SW 1271 (cell line): ENCODE measurements at places on chromosomes 6 and 20.

GRCh38 chr6:41306187-41306854, 19.8 kb upstream of the TREM1 start:
- DNase-seq = no peak

GRCh38 chr20:37841389-37841788, 61.5 kb upstream of the VSTM2L start:
- DNase-seq = no peak

GRCh38 chr6:140915103-140915502, 1217.6 kb upstream of the GJE1 start:
- DNase-seq = no peak

DNA sequence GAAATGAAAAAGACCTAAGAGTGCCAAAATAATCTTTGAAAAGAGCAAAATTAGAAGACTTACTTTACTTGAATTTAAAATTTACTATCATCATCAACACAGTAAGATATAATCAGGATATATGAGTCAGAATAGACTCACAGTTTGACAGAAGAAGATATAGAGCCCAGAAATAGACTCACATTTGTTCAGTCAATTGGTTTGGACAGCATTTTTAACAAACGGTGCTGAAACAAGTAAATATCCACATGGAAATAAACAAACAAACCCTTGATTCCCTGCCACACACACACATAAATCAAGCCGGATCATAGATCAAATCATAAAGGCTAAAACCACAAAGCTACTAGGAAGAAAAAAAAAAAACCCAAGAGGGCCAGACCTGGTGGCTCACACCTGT, 291.1 kb downstream of the ADGRG6 start:
- DNase-seq = no peak

GRCh38 chr6:54878718-54879117, 32.1 kb downstream of the FAM83B start:
- no peak for DNase-seq

DNA sequence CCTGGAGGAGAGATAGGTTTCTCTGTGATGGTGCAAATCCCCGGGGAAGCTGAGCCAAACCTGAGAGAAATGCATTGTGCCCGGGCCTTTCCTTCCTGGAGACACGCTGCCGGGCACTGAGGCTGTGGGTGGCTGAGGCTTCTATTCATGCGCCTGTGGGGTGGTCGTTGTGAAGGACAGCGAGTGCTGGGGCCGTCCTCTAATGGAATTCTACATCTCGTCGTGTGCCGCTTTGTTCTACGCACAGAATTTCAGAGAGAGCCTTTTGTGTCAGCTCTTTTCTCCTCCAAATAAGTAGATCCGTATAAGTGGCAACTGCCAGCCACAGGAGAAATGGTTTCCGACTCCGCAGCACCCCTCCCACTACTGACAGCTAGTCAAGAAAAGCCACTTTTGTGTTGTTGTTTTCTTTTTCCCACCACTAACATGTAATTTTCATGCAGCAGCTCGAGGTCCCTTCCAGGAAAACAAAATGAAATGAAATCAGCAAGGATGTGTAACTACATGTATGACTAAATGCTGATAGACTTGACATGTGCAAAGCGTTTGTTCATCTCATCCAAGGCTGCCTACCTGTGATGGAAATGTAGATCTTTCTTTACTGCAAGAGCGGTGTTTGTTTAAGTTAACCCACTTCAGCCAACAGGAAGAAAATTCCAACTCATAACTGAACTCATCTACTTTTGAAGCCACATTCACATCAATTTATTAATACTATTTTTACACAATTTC, 26.4 kb upstream of the PXDC1 start:
- DNase-seq = no peak

DNA sequence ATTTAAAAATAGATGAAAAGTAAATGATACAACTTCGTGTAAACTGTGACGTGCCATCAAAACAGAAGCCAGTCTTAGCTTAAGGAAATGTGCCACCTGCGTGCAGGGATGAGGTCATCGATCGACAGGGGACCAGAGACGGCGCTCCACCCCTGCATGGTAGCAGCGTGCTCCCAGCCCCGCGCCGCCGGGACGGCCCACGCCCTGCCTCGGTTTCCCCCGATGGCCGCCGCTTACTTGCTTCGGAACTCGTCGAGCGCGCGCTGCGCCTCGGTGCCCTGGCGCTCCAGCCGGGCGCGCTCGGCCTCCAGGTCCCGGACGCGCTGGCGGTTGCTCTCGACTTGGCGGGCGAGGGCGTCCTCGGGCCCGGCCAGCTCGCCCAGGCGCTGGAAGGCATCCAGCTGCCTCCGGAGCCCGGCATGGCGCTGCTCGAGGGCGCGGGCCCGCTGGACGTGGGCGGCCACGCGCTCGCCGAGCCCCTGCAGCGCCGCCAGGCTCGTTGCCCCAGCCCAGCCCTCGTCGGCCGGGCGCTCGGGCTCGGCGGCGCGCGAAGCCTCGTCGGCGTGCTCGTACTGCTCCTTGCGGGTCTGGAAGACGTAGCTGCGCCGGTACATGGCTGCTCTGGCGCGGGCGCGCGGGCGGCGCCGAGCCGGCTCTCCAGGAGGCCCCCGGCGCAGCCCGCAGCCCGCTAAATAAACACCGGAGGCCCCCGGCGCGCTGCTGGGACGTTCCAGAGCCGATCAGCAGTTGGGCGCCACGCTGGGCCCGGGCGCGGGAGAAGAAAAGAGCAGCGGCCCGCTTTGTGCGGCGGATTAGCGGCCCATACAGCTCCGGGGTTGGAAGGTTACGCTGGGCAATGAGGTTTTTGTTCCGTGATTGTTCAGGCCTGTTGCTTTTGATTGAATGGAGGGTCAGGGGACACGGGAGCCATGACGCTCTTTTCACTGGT, at the start of gene BFSP1:
Gene BFSP1, minus strand, starts transcription at position 664 of the 949 bp plus-strand sequence. Its CDS starts 50 bp downstream, at position 614.
- peak; percentile 57 for DNase-seq

- DNase-seq = no peak
Observed at GRCh38 chr6:14174996-14175395, 57.4 kb downstream of the CD83 start.

GRCh38 chr6:122747573-122747972, 31.9 kb upstream of the FABP7 start:
- no peak for DNase-seq

DNA sequence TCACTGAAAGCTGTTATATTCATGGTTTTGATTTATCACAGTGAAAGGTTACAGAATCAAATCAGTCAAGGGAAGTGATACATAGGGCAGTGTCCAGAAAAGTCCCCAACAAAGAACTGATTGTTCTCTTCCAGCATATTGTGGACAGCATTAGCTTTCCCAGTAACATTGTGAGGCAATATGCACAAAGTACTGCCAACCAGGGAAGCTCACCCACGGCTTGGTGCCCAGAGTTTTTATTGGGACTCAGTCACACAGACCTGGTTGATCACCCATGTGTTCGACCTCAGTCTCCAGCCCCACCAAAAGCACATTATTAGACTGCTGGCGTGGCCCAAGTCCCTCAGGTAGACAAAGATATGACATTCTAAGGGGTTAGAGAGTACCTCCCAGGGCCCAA, 76.0 kb downstream of the LCA5 start:
- DNase-seq = no peak

DNA sequence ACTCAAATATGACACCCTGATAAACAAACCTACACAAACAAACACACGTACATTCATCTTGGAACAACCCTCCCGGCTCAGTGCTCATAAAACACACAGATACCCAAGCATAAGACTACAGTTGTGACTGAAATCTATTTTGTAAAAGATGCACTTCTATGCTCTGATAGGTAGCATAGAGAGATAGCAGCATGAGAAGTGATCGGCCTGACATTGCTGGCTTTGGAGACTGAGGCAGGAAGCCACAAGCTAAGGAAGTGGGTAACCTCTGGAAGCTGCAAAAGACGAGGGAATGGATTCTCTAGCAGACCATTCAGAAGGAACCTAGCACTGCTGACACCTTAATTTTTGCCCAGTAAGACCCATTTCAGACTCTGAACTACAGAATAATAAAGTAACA, 1.6 kb upstream of the RNF39 start:
- no peak for DNase-seq

DNA sequence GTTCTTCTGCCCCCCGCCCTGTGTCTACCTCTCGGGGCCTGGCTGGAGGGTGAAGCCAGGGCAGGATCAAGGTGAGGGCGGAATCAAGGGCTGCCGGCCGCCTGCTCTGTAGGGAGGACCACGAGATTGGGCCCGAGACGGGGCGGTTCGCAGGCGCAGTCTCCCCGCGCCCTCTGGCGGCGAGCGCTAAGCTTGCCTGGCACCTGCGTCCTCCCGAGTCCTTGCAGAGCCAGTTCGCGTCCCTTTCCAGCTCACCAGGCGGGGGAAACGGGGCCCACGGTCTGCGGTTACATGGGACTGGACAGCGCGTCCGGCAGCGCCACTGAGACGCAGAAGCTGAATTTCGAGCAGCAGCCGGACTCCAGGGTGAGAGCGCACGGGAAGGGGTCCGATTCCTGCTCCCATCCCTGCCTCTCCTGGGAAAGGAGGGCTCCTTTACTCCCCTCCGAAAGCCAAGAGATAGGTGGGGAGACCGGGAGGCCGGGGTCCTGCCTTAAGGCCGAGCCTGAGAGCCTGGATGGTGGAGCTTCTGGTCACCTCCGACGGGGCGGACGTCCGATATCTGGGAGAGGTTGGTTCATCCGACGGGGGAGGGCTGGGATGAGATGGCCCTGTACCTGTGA, 3.6 kb upstream of the MATN4 start:
- peak; percentile 18 for DNase-seq

- DNase-seq = no peak
Observed at GRCh38 chr20:25279403-25279802, 31.5 kb downstream of the PYGB start.

- no peak for DNase-seq
Observed at GRCh38 chr20:20603339-20603990, 109.0 kb downstream of the RALGAPA2 start.

GRCh38 chr6:134446896-134447295, 129.0 kb upstream of the SGK1 start:
- no peak for DNase-seq

DNA sequence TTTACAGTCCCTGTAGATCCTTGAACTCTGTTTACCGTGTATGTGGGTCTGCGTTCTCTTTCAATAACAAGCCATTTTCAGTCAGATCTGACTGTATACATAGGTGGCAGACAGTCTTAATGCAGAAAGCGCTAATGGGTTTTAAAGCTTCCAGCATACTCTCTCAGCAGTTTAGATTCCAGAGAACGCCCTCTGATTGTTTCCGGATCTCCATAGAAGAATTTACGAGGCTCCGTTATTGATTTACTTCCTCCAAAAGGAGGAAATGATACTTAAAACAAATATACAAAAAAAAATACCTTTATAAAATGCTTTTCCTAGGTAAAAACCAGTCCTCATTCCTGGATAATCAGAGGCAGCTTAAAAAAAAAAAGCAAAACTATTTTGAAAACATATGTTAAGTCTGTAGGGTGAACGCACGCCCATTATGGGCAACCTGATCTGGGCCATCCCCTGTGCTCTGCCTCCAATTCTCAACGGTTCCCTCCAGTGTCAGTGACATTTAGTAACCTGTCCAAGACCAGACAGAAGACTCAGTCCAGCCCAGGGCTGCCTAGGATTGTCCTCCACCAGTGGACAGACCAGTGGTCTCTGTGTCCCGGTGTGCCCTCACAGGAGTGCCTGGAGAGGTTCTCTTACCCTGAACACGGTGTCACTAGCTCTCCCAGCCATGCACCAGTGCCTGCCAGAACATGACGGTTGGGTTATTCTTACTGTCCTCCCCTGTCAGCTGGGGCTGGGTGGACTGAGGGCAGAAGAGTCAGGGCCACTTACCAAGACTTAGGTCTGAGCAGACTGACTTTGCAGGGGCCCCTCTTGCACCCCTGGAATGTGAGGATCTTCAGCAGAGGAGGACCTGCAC, 217.3 kb downstream of the ARID1B start:
- no peak for DNase-seq

DNA sequence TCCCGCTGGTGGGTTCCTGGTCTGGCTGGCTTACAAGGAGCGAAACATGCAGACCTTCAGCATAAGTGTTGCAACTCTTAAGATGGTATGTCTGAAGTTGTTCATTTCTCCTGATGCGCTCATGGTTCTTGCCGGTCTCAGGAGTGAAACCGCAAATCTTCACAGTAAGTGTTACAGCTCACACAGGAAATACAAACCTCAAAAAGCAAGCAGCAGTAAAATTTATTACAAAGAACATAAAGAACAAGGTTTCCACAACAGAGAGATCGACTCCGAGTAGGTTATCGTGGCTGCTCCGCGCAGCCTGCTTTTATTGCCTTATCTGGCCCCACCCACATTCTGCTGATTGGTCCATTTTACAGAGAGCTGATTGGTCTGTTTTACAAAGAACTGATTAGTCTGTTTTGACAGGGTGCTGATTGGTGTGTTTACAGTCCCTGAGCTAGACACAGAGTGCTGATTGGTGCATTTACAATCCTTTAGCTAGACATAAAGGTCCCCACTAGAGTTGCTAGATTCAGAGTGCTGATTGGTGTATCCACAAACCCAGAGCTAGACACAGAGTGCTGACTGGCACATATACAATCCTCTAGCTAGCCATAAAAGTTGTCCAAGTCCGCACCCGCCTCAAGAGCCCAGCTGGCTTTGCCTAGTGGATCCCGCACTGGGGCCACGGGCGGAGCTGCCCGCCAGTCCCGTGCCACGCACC, 39.2 kb downstream of the TRIM27 start:
- DNase-seq = no peak

- no peak for DNase-seq
Observed at GRCh38 chr6:51526922-51527321, 560.5 kb downstream of the PKHD1 start.

- no peak for DNase-seq
Observed at GRCh38 chr6:149134511-149134933, 183.0 kb upstream of the TAB2 start.

- DNase-seq = no peak
Observed at GRCh38 chr20:13231031-13231752, 10.1 kb downstream of the ISM1 start.

DNA sequence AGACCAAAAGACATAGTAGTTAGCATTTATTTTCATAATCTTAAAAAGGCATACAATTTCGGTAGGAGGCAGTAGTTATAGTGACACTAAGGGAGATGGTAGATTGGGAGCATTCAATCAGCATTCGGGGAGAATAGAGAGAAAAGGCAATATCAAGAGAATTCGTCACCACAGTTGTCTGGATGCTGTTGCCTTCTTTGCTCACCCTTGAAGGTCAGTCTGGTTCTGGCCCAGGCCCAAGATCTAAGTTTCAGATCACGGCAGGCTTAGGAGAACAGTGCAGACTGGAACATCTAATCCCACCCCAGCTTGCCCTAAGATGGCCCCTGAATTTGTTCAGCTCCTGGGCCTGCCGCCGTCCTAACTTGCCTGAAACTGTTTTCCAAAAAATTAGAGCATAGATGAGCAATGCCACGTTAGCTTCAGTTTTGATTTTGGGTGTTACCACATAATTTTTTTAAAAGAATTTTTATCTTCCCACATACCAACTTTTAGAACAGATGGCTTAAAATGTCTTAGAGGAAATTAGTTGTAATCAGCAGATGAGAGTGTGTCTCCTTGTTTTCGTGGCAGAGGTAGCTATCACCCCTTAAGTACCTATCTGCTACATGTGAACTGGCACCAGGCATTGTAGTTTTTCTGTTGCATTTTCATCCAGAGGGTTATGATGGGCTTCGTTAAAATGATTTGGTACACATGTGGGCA, 8.3 kb upstream of the CEP85L start:
- DNase-seq = no peak
